ENCODE measurements at places on chromosomes 1 and 21.

DNA sequence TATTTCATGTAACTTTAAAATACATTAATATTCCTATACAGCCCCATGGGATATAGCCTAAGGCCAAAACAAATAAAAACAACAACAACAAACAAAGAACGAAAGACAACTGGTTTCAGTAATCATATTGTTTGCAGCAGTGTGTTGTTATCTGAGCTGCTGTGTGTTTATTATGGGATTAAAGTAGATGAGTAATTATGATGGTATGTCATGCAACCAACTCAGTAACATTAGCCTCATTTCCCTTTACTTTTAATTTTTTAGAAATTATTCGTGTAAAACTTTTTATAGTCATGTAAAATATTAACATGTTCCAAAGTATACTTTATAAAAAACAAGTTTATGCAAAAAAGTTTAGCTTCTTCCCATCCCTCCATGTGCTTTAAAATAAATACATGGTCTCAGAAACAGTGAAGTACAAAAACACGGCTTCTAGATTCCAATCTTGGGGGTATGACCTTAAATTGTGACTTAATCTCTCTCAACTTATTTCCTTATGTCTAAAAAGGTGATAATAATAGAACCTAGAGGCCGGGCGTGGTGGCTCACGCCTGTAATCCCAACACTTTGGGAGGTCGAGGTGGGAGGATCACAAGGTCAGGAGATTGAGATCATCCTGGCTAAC is 176.1 kb downstream of the SLC45A1 start:
- DNase-seq = no peak

DNA sequence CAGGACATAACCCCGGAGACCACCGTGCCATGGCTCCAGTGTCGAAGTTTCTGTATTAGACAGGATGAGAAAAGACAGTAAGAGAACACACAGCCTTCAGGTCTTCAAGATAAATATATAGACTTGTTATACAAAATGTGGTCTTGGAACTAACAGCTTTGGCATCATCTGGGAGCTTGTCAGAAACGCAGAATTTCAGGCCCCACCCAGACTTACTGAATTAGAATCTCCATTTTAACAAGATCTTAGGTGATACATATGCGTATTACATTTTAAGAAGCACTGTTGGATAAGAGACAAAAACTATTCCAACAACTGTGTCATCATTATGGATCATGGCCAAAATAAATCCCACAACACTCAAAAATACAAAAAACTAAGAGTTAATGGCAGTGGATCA is 239.3 kb downstream of the ASTN1 start:
- no peak for DNase-seq

- no peak for DNase-seq
Measured at GRCh38 chr1:223224465-223224864, 81.4 kb upstream of the TLR5 start.

GRCh38 chr1:15627343-15627988 is 10.2 kb downstream of the DDI2 start:
- no peak for DNase-seq

DNA sequence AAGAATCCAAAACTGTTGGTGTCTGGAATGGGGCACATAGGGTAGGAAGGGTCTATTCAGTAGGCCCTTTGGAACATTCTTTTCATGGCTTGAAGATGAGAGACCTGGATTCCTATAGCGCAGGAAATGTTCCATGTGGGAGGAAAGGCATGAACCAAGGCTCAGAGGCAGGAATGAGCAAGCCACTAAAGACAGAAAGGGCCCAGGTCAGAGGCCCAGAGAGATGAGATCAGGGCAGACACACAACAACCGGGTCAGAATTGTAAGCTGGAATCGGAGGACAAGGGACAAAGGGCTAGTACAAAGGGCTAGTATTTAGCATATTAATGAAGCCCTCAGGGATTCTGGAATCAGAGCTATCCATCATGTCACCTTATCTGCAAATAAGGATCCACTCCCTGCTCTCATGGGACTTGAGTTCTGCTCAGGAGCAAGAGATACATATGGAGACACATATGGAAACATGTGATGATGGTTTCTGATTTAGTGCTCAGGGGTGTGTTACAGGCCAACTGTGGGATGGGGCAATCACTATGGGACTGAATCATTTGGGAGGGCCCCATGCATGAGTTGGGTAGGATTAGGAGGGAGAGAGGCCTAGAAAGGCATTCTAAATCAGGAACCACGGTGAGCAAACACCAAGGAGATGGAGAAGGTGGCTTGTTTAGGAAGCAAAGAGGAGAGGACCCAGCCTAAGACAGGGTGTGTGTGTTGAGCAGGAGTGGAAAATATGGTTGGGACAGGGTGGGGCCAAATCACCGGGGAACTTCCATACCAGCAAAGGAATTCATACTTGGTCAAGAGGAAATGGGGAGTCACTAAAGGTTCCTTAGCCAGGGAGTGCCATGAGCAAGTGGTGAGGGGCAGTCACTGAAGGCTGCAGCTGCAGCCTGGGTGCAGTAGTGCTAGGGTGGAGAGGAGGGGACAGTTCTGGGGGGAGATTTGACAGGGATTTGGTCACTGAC is 8.6 kb downstream of the NECTIN4 start:
- no peak for DNase-seq

DNA sequence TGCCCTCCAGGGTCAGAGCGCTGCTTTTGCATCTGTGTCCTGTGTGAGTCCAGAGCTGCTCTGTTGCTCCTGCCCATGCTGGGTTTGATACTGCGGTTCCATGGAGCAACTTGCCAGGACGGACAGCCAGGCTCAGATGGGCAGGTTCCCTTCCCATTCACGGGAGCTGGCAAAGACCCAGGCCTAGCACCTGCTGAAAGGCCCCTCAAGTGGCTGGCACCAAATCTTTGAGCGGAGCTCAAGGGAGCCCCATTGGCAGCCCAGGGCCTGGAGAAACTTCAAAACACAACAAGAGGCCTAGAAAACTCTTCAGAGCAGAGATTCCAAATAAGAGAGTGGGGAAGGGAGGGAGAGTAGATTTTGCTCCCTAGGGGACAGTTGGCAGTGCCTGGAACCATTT is 97.2 kb downstream of the ACTL8 start:
- DNase-seq = no peak

DNA sequence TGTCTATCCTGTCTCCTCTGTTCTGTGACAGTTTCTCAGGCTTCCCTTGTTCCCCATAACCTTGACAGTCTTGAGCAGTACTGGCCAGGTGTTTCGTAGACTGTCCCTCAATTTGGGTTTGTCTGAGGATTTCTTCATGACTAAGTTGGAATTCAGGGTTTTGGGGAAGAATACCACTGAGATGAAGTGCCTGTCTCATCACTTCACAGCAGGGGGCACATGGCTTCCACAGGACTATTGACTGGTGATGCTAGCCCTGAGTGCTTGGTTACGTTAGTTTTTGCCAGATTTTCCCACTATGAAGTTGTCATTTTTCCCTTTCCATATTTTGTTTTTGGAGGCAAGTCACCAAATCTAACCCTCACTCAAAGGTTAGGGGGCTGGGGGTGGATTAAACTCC is 45.7 kb downstream of the CDCP2 start:
- DNase-seq = no peak

- no peak for DNase-seq
Measured at GRCh38 chr1:31535561-31535960, 40.8 kb upstream of the TINAGL1 start.

GRCh38 chr21:35954066-35954465 is 106.3 kb downstream of the SETD4 start:
- DNase-seq = no peak

- peak; percentile 83 for DNase-seq
Measured at GRCh38 chr1:37486680-37487618, 12.6 kb downstream of the ZC3H12A start.

DNA sequence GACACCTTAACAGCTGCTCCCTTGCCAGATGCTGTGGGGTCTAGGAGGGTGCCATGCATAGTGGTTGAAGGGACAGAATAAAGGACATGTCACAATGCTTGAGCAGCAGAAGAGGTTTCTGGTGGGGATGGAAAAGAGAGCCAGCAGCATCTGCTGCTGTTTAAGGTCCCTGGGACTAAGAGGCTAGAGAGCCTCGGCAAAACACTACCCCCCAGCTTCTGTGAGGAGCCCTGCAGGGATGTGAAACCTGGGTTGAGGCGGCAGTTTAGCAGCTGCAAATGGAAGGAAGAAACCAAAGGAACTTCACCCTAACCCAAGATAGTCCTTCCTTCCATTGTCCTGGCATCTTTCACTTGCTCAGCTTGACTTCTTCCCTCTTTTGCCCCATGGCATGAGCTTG is 39.4 kb downstream of the PLXNA2 start:
- no peak for DNase-seq

DNA sequence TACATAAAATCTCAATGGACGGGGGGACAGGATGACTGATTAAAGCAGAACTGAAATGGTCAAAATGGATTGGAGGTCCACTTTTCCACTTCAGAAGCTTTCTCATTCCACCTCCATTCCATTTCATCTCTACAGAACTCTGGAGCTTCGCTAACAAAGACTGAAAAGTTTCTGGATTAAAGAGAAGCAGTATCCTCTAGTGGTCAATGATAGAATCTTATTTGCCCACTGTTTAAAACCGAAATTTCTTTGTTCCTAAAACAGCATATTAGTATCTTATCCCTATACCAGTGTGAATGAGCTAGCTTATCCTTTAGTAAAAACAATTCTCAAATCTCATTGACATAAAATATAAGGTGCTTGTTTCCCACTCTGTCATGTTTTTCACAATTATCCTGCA is 890.6 kb downstream of the KCNT2 start:
- DNase-seq = no peak

DNA sequence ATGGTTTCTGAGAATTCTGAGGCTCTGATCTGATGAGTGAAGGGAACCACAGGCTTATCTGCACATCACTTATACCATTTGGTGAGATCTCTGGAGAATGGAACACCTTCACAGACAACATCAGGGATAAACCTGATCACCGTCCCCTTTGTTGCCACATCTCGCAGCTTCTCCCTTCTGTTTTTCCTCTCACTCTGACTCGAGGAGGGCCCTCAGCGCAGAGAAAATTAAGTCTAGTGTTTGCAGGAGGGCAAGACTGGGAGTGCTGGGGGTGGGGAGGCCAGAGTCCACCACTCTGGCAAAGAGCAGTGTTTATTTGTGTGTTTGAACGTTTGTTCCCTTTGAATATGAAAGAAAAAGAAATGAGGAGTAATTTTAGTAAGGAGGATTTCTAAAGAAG is 29.0 kb upstream of the BATF3 start:
- DNase-seq = no peak

DNA sequence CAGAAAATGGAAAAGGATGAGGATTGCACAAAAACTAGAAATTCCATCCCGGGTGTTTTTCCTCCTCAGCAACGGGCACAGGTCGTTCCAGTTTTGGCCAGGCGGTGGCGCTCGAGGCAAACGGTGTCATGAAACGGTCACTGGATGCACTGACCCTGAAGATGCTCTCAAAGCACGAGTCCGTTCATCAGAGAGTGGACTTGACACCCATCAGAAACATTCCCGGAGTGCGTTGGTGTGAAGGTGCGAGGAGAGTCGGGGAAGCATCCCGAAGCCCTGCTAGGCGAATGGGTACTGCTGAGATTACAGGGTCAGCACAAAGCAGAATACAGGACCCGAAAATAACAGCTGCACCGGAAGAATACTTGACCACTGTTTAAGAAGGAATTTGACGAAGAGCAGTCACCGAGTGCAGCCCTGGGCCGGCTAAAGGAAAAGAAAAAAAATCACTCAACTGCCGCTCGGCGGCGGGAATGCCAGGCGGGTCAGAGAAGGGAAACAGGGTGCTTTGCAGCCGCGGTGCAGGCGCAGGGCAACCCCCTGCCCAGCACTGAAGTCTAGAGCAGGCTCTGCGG is 71.7 kb upstream of the ETS2 start:
- peak; percentile 77 for DNase-seq

DNA sequence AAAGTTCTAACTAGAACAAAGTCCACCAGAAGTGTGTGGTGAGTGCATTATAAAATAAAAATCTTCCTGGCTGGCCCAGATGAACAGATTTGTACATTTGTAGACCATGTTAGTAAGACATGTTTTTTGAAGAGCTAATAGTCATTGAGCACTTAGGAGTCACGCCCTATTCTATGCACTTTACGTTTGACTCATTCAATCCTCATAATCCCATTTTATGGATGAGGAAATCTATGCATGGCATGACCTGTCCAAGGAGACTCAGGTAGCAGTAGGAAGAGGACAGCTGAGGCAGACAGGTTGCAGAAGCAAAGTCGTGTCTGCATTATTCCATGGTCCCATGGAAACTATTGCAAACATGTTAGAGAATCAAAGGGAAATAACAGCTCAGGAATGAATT is 30.3 kb upstream of the LPAR3 start:
- no peak for DNase-seq

- DNase-seq = no peak
Measured at GRCh38 chr1:113734357-113735055, 24.8 kb downstream of the PHTF1 start.

GRCh38 chr21:25791319-25791718 is 56.5 kb downstream of the GABPA start:
- DNase-seq = no peak

- DNase-seq = no peak
Measured at GRCh38 chr1:112872551-112872962, 83.4 kb downstream of the SLC16A1 start.

GRCh38 chr1:174743654-174744561 is 255.8 kb upstream of the CACYBP start:
- no peak for DNase-seq

GRCh38 chr1:224081604-224082003 is 32.3 kb upstream of the FBXO28 start:
- DNase-seq = no peak

DNA sequence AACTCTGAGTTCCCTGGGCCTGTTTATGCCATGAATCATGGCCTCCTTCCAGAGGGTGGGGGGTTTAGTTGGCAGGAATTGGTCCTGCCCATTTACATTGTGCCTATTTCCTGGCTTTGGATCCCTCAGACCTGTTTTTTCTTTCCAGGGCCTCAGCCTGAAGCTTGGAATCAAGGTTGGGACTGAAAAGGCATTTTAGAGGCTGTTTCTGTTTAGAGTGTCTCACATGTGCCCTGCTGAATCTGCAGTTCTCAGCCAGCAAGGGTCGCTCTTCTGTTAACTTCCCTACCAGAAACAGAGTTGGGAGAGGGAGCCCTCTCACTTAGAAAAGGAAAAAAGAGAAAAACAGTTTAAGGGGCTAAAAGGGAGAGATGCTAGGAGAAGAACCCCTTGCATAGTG is 191.1 kb downstream of the PTPRC start:
- no peak for DNase-seq

DNA sequence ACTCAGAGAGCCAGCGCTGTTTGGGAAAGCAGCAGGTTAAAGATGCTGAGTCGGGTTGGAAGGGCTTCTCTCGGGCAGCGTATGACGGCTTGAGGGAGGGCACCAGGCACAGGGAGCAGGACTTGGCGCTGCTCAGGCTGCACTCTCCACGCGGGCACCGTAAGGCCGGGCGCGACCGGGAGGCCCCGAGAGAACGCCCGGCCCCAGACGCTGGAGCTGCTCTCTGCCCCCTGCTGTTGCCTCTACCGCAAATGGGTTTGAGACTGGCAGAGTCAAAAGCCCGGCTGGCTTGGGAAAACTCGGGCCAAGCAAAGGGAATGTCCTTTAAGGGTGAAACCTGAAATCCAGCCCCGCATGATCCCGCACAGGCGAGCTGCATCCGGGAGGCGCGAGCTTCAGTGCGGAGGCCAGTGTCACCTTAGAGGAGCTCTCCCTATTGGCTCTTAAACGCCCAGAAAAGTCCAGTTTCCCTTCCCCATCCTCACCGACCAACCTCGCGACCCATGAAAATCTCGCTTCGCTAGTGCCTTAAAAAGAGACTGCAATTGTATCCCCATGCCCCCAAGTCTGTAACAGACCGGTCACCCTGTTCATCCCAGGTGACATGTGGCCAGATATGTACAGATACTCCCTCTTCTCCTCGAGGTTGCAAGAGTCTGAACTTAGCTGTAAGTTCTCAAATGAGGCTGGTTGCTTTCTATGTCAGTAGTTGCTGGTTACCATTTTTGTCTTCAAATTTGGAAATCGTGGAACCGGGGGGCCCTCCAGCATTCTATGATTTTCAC is 1.1 kb downstream of the PRRX1 start:
- no peak for DNase-seq

Measured in stimulated activated CD4-positive, alpha-beta T cell treated with anti-CD3 and anti-CD28 coated beads, TNF-alpha, amount 100 ng/mL, for 1 hour (primary cell).